ENCODE measurements at places on chromosomes 12 and 14. TPM values are rescaled to one million over a fixed set of nuclear protein-coding genes. Genes with fewer than 3 reads are reported as not detected.
A peak's percentile ranks its signal among the peaks of the same experiment; 100 is the strongest.

KRT73 gene
- 12.4 TPM for total RNA-seq

PPM1H gene
- total RNA-seq = 0.18 TPM

EML5 gene
- 1.0 TPM for total RNA-seq

DNA sequence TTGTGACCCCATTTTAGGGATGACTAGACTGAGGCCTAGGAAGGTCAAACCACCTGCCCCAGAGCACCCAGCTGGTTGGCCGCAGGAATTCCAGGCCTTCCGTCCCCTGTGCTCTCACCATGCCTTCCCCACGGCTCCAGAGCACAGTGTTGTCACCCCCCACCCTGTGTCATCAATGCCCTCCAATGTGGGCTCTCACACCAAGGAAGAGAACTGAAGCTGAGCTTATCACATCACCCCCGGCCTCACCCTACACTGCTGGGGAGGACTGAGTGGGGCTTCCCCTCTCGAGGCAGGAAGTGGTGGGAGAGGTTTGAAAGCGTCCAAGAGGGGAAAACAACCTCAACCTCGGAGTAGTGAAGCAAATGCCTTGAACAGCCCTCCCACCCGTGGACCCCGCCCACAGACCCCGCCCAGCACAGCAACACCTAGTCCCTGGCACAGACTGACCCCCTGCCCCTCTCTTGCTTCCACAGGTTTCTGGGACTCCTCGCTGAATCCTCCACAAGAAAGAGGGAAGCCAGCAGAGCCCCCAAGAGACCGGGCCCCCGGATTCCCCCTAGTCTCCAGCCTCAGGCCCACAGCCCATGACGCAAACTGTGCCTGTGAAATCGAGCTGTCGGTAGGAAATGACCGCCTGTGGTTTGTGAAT lies 97.2 kb downstream of the LGMN start:
- peaks cover 21% of the 10 kb centered on the region for H3K36me3 ChIP-seq
- H3K27ac ChIP-seq = peak overlapping the region; percentile 99
- no peaks in the 10 kb centered on the region for H3K27me3 ChIP-seq
- DNase-seq = peak; percentile 93

- H3K27me3 ChIP-seq = no peaks in the 10 kb centered on the region
- no peaks in the 10 kb centered on the region for H3K36me3 ChIP-seq
These were observed 26.2 kb upstream of the ARHGAP5 start for GRCh38 chr14:32050878-32051277.

DNA sequence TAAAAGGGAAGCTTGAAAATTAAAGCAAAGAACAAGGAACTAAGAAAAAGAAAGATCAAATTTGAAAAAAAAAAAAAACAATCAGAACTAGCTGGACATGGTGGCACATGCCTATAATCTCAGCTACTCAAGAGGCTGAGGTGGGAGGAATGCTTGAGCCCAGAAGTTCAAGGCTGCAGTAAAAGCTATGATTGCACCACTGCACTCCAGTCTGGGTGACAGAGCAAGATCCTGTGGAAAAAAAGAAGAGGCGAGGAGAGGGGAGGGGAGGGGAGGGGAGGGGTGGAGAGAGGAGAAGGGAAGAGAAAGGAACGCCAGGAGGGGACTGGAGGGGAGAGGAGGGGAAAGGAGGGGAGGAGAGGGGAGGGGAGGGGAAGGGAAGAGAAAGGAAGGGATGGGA lies 43.0 kb downstream of the EEA1 start:
- DNase-seq = no peak
- H3K4me1 ChIP-seq = no peaks in the 10 kb centered on the region
- no peaks in the 10 kb centered on the region for H3K27me3 ChIP-seq
- no peak overlapping the region for H3K4me3 ChIP-seq

- peak; percentile 74 for DNase-seq
- no peaks in the 10 kb centered on the region for H3K36me3 ChIP-seq
- H3K4me3 ChIP-seq = peak overlapping the region; percentile 30
- peak overlapping the region; percentile 35 for H3K27ac ChIP-seq
- no peaks in the 10 kb centered on the region for H3K27me3 ChIP-seq
These were observed 17.1 kb downstream of the FOS start for GRCh38 chr14:75295491-75296345.

DNA sequence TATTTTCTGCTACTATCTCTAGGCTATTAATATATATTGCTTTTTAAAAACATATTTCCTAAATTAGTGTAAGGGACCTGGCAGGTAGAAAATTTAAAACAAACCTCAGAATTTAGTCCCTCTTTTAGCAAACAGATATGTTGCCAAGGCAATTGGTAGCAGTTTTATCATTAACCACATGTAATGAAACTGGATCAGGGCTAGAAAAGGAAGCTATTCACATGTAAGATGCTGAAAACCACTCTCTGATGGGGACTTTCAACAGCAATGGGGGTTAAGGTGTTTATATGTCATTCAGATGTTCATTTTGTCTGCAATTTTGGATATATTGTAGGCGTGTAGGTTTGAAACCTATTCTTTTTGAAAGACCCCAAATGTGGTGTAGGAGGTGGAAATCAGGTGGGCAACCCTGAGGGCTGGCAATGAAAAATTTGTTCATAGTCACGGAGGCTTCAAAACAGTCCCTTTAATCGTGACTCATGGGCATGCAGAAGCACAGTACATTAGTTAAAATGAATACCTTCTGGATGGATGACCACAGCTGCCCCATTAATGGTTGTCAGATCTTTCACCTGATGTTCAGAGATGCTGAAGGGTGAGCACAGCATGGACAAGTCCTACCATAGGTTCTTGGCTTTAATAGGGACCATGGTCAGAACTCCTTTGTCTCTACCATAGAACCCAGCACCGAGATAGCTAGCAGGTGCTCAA lies 5.9 kb upstream of the PKP2 start:
- no peak overlapping the region for H3K4me3 ChIP-seq
- no peaks in the 10 kb centered on the region for H3K27me3 ChIP-seq
- H3K27ac ChIP-seq = no peak overlapping the region
- DNase-seq = no peak
- no peaks in the 10 kb centered on the region for H3K4me1 ChIP-seq
- H3K36me3 ChIP-seq = no peaks in the 10 kb centered on the region

DNA sequence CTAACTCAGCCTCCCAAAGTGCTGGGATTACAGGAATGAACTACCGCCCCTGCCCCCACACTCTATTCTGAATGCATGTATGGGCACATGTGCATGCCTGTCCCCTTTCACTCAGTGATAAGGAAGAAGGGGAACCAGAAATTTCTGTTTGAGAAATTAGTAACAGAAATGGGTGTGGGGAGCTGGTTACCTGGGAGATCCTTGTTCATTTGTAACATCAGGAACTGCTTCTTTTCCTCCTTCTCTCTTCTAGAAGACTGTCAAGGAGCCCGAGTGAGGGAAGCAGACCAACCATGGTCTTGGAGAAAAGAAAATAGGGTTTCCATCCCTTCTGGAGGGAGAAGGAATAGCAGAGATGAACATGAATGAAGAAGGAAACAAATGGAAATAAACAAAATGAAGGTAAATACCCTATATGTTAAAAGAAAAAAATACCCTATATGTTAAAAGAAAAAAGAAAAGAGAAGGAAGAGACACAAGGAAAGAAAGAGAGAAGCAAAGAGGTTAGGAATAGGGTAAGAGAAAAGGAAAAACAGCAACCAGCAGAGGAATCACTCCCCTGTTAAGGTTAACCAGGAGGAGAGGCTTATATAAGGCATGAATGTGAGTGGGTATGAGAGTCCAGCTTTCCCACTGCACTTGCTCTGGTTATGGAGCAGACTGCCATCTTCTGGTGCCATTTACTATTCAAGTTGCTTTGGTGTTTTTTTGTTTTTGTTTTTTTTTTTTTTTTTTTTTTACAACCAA lies 3.3 kb downstream of the PPP1R3E start:
- peak; percentile 70 for DNase-seq
- no peak overlapping the region for H3K27ac ChIP-seq
- no peak overlapping the region for H3K4me3 ChIP-seq
- H3K27me3 ChIP-seq = no peaks in the 10 kb centered on the region
- peaks cover 31% of the 10 kb centered on the region for H3K4me1 ChIP-seq

- H3K27ac ChIP-seq = no peak overlapping the region
- H3K36me3 ChIP-seq = no peaks in the 10 kb centered on the region
- peaks cover 3% of the 10 kb centered on the region for H3K27me3 ChIP-seq
- H3K4me3 ChIP-seq = no peak overlapping the region
- H3K4me1 ChIP-seq = no peaks in the 10 kb centered on the region
These were observed 20.1 kb upstream of the USP44 start for GRCh38 chr12:95571369-95571768.

DNA sequence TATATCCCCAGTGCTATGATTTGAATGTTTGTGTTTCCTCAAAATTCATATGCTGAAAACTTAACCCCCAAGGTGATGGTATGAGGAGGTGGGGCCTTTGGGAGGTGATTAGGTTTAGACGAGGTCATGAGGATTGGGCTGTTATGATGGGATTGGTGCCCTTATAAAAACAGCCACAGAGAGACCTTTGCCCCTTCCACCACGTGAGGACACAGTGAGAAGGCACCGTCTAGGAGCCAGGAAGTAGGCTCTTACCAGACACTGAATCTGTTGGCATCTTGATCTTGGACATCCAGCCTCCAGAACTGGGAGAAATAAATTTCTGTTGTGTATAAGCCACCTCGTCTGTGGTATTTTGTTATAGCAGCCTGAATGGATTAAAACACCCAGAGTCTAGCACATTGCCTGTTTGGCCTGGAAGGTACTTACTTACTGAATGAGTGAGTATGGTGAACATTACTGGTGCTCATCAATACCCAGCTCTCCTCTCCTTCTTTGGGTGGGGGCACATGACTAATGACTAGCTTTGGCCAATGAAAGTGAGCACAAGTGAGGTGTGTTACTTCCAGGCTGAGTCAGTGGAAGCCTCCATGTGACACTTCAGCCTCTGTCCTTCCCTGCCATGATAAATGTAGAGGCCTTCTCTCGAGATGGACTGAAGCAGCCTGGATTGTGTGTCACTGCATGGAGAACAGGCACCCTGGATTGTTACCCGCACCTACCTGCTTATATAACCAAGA lies 72.4 kb upstream of the CHST11 start:
- no peak overlapping the region for H3K4me3 ChIP-seq
- DNase-seq = no peak
- no peaks in the 10 kb centered on the region for H3K36me3 ChIP-seq
- peaks cover 9% of the 10 kb centered on the region for H3K4me1 ChIP-seq
- peaks cover 3% of the 10 kb centered on the region for H3K27me3 ChIP-seq
- no peak overlapping the region for H3K27ac ChIP-seq

DNA sequence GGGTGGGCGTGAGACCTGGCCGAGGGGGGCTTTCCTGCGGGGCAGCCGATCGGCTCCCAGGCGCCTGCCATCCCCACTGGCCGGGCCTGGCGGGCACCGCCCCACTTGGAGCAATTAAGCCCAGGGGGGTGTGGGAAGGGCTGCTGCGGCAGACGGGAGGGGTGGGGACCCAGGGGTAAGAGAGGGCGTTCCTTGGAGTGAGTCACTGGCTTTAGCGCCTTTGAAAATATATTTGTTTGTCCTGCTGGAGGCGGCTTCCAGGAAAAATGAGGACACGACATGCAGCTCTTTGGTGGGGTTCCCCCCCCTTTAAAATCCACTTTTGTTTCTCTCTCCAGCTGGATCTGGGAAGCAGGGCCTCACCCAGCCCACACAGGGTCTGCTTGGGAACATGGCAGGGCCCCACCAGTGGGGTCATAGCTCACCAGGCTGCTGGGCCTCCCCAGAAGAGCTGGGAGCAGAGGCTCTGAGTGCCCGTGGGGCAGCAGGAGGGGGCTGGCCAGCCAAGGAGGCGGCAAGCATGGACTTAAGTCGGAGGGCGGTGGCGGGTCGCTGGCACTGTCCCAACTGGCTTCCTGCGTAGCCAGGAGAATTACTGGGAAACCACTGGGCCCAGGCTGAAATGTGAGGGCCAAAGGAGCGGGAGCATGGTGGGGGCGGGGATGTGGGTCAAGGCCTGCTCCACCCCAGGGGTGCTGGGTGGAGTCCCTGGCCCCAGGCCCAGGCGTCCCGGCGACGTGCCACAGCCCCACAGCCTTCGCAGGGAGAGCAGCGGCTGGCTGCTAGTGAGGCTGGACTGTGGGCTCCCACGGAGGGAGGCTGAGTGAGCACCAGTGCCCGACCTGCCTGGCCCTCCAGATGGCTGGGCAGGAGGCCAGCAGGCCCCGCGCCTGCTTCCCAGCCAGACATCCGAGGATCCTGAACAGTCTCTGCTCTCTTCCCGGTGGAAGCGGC lies 128.0 kb downstream of the RFLNA start:
- H3K4me3 ChIP-seq = no peak overlapping the region
- peaks cover 36% of the 10 kb centered on the region for H3K36me3 ChIP-seq
- no peak for DNase-seq

DNA sequence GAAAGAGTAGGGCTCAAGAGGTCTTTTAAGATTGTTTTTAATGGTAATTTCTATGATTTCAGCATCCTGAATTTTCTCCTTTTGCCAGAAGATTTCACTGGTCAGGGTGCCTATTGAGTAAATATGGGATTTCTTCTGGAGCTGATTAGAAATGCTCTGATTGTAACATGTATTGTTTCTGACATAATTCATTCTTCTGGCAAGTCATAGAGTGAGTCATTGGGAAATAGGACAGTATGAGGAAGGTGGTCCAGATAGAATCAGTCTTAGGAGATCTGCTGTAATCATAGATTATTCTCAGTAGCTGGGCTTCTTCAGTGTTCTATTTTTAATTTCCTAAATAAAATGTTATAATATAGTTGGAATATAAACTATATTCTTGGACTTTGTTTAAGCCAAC lies 182.0 kb upstream of the NAV3 start:
- H3K27ac ChIP-seq = no peak overlapping the region
- no peak overlapping the region for H3K4me3 ChIP-seq

- no peak for DNase-seq
- H3K4me1 ChIP-seq = no peaks in the 10 kb centered on the region
- H3K27ac ChIP-seq = no peak overlapping the region
- no peaks in the 10 kb centered on the region for H3K27me3 ChIP-seq
These were observed 5.1 kb downstream of the PSMB11 start for GRCh38 chr14:23047034-23047634.

- no peak overlapping the region for H3K4me3 ChIP-seq
- no peaks in the 10 kb centered on the region for H3K27me3 ChIP-seq
- no peak overlapping the region for H3K27ac ChIP-seq
- H3K36me3 ChIP-seq = no peaks in the 10 kb centered on the region
- no peak for DNase-seq
These were observed 184.1 kb downstream of the CCER1 start for GRCh38 chr12:90770861-90771260.

- H3K4me1 ChIP-seq = no peaks in the 10 kb centered on the region
- H3K27ac ChIP-seq = no peak within 1 kb of the TSS
- no peaks in the 10 kb centered on the region for H3K36me3 ChIP-seq
- no peak for DNase-seq
- no peaks in the 10 kb centered on the region for H3K27me3 ChIP-seq
These were observed at the start of gene PMCH for GRCh38 chr12:102197789-102198188. TSS of gene PMCH (minus strand) at chr12:102197833. CDS start at chr12:102197770, 63 bp downstream.

GRCh38 chr14:57246933-57247657 lies 21.6 kb downstream of the EXOC5 start:
- no peak overlapping the region for H3K4me3 ChIP-seq
- no peaks in the 10 kb centered on the region for H3K27me3 ChIP-seq
- DNase-seq = no peak
- no peaks in the 10 kb centered on the region for H3K4me1 ChIP-seq

Data from natural killer cell (primary cell).